Fibroblast of upper back skin (primary cell): ENCODE measurements at places on chromosomes 5 and 9.

DNA sequence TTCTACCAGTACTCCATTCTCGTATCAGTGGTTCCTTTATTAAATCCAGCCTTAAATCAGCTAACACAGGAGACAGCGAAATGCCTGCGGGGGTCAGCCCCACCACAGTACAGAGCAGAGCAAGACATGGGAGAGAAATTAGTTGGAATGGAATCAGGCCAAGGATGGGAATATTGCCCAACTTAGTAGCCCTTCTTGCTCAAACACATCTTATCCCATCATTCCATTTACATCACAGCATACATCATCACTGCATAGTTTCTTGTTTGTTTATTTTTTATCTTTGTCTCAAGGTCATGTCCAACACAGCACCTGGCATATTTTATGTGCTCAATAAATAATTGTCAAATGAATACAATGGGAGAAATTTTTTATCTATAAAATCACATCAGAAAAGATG lies 34.3 kb upstream of the DAB2 start:
- DNase-seq: peak; percentile 88

DNA sequence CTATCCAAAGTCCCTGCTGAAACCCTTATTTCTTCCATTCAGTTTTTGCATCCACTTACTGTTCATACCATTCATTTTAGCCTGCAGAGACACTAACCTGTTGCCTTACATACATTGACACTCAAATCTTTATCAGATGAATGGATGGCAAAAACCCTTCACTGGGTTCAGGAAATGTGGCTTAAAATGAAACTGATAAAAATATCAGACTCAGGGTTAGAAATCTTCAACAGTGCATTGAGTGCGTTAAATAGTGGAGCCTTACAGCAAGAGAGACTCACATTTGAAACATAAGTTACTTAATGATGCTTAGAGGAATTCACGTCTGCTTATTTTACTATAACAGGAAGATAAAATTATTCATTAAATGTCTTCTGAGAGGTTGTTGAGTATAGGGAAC lies 28.0 kb upstream of the BNC2 start:
- DNase-seq: no peak

DNA sequence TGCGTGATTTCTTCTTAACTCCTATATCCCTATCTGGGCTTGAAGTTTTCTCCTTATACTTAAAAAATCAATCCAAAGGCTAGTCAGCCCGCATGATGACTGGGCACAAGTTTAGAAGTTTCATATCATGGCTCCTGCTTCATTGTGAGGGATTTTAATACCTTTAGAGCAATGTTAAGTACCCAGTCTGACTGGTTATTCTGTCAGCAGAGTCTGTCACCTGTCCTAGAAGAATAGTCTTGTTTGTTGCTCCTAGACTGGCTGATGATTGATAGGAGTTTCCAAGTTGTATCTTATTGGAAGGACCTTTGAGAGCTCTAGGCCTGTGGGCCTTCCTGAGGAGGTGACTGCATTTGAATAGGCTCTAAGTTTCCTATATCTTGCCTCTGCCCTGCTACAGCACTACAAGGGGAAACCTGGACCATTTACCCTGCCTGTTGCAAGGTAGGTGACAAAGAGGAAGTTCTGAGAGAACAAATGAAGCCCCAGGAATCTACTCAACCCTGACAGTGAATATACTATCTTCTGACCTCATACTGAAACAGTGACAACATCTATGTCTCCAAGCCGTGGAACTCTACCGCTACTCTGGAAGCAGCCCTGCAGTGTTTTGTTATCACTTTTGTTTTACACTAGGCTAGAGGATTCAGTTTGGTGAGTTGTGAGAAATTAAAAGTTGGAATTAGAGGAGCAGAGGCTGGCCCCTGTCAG lies 66.5 kb downstream of the F2RL2 start:
- DNase-seq: no peak

- DNase-seq: no peak
Measured at GRCh38 chr9:35364817-35365585, 124.9 kb upstream of the RUSC2 start.

- no peak for DNase-seq
Measured at GRCh38 chr5:60517850-60518249, 182.1 kb downstream of the DEPDC1B start.

DNA sequence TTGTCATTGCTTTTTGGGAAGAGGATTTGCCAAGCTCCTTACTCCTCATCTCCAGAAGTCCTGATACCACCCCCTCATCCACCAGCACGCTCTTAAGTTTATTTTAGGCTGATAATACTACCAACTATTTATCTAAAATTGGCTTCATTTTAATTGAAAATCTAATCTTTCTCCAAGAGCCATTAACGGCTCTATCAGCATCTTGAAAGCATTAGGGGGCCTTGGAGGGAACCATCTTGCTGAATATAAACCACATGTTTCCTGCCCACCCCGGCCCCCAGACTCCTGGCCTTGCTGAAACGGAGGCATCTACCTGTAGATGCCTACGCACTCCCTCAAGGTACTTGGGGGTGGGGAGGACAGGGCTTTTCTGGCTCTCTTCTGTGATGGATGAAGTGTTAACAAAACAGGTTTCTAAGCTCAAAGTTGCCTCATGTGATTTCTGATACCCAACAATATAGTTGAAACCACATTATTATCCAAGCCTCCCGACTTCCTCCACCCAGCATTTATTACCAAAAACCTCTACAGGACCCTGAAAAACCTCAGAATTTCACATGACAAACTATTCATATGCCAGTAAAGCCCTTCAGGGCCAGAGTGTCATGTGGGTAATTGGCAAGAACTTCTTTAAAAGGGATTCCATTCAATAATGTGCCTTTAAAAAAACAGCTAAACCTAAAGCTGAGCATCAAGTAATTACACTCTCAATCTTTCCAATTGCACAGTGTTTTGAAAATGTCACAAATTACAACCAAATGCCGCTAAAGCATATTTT lies 96.7 kb downstream of the SAXO1 start:
- DNase-seq: no peak

- peak; percentile 99 for DNase-seq
Measured at GRCh38 chr5:33892620-33893137, 889 bp upstream of the ADAMTS12 start.

- peak; percentile 48 for DNase-seq
Measured at GRCh38 chr9:118595719-118596305, 773.4 kb downstream of the BRINP1 start.

- no peak for DNase-seq
Measured at GRCh38 chr5:7970816-7971215, 101.9 kb downstream of the MTRR start.

GRCh38 chr5:103909391-103909790 lies 346.8 kb upstream of the NUDT12 start:
- no peak for DNase-seq

DNA sequence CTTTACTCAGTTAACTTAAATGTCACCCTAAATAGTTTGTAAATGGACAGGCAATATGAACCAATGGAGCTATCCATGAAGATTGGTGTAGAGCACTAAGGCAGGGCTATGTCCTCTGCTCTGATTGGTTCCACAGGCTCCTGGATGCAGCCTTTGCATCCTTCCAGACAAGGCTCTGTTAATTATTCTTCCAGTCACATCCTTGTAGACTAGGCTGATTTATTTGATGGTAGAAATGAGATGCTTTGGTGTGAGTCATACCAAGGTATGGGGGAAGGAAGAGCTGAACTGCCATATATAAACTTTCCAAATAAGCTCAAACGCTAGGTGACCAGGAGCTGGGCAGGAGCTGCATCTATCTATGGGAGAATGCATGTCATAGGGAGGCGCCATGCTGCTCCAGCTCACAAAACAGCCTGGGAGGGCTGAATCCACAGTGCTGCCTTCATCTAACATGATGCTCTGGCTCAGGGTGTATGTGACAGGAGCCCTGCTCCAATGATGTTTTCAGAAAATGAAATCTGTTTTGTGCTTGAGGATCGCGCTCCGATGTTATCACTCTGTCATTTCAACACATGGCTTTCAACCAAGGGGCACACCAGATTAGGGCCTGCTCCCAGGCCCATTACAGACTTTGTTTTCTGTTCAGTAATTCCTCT lies 818.0 kb upstream of the ZNF608 start:
- peak; percentile 40 for DNase-seq

- no peak for DNase-seq
Measured at GRCh38 chr5:137164961-137165360, 334.2 kb downstream of the SPOCK1 start.

GRCh38 chr5:10600626-10601245 lies 36.9 kb downstream of the ANKRD33B start:
- no peak for DNase-seq

DNA sequence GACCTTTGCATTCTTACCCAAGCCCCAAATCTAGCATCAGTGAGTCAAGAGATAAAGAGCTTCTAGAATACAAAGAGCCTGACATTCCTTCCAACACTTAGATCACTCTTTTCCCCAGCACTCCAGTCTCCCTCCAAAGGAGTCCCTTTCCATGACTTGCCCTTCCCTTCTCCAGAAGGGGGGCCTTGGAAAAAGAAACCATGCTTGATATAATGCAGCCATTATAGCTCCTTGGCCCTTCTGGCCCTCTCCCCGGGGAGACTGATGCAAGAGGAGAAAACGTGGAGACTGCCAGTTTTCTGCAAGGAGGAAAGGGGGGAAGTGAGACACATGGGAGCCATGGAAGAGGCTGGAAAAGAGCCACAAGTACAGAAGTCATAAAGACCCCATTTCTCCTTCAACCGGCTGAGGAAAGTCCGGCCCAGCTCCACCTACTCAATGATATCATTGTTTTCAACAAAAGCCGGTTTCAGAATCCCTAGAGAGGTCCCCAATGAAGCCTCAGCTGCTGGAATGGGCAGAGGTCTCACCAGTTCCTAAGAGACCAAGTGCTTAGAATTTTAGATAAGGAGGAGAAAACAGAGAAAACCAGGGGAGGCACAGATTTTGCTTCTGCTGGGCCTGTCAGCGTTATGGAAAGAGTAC lies 29.0 kb downstream of the ADAM19 start:
- peak; percentile 81 for DNase-seq

- peak; percentile 75 for DNase-seq
Measured at GRCh38 chr5:162496100-162496808, 428.7 kb downstream of the GABRG2 start.

DNA sequence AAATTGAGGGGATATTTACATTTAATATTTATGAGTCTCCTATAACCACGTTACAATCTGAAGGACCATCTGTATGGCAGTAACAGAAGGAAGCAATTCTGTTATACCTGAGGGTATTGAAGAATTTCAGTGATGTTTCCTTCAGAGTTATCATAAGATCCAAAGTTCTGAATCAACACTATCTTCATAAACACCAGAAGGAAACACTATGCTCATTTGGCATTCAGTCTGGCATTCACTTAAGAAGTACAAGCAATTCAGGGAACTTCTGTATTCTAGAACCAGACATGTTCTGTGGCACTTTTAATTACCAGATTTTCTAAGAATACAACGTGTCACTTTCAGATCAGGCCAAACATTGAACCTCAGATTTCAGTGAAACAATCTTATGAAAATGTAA lies 9.6 kb downstream of the DAB2 start:
- DNase-seq: peak; percentile 29

- DNase-seq: no peak
Measured at GRCh38 chr9:136178773-136179075, 26.2 kb downstream of the LHX3 start.

DNA sequence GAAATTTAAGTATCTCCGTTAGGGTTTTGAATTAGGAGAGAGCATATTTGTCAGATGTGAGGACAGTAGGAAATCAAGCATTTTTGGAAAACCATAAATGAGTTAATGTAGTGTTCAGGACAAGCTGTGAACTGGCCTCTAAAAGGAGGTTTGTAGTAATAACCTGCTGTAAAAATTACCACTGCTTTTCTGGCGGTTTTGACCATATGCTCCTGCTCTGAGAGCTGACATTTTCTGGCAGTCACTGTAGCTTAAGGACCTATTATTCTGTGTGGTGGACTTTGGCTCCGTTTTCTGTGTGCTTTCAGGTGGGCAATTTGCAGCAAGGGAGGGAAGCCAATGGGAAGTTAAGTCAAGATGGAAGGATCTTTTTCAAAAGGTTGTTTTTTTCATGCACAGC lies 111.1 kb downstream of the SGCD start:
- no peak for DNase-seq

DNA sequence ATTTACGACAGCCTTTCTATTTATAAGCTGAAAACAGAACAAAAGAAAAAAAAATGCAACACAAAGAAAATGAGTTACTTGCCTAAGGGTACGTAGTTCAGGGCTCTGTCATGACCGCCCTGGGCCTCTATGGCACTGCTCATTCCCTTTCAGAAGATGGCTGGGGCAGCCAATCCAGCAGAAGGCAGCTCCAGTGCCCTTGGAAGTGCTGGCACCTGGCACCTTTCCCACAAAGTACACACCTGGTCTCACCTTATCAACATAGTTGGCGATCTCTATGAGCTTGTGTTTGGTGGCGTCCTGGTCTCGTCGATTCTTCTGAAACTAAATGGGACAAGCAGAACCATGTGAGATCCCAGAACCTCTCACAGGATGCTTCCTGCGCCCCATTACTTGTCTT lies 53.2 kb downstream of the NIPAL4 start:
- DNase-seq: no peak

DNA sequence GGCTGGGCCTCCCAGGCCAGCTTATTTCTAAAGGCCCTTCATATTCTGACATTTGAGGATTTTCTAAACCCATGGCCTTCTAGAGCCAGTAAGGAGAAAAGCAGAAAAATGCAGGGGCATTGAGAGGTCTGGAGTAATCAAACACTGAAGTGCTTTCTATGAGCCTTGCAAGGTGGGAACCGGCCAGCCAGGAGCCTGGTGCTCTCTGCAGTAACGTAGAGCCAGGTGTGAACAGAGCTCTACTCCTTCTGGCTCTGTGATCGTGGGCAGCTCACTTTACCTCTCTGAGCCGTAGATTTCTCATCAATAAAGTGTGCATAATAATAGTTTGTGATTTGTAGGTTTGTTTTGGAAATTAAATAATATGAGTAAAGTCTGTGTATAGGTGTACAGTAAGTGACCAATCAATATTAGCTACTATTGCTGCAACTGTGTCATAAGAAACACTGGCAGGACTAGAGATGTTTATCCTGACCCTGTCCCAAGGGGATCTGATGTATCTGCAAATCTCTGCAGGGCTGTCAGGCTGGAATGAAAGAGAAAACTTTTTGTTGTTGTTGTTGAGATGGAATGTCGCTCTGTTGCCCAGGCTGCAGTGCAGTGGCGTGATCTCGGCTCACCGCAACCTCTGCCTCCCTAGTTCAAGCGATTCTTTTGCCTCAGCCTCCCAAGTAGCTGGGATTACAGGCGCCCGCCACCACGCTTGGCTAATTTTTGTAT lies 2.7 kb downstream of the SYNPO start:
- no peak for DNase-seq

GRCh38 chr5:117587111-117587510 lies 1012.5 kb upstream of the SEMA6A start:
- no peak for DNase-seq

GRCh38 chr5:74034733-74035132 lies 408.7 kb downstream of the ARHGEF28 start:
- peak; percentile 50 for DNase-seq
